Smooth muscle cell of the umbilical artery (primary cell): ENCODE measurements at places on chromosomes 2 and 18. TPM values are rescaled to one million over a fixed set of nuclear protein-coding genes. Genes with fewer than 3 reads are reported as not detected.

Gene MAIP1
- total RNA-seq, result 21.4 and 21.5 TPM in 2 replicates

Gene UPP2
- not detected in 2 replicates for total RNA-seq

Gene SLC9A4
- total RNA-seq, result not detected in 2 replicates

Gene KIAA2012
- under 0.01 and 0.09 TPM in 2 replicates for total RNA-seq

Gene CDH20
- 0.05 TPM in 1 of 2 replicates, not detected in the other for total RNA-seq

Gene SLC16A14
- total RNA-seq, result 0.37 and 0.59 TPM in 2 replicates

Gene NEU2
- total RNA-seq, result not detected in 2 replicates

Gene PMAIP1
- total RNA-seq, result 7.1 and 7.8 TPM in 2 replicates

Gene COX5B
- 105 and 254 TPM in 2 replicates for total RNA-seq

Gene SDC1
- 77.2 and 102 TPM in 2 replicates for total RNA-seq

Gene INHBB
- not detected in 2 replicates for total RNA-seq

Gene LDLRAD4
- total RNA-seq, result 4.1 and 42.2 TPM in 2 replicates

Gene NETO1
- total RNA-seq, result 0.74 TPM in 1 of 2 replicates, not detected in the other

Gene STARD6
- not detected in 2 replicates for total RNA-seq
